NCI-H1436 (cell line): ENCODE measurements at places on chromosomes 7 and 10.

GRCh38 chr10:119412244-119413092 is 130.1 kb downstream of the RGS10 start:
- no peak for DNase-seq

- DNase-seq: no peak
Observed at GRCh38 chr7:25311346-25311745, 83.1 kb upstream of the NPVF start.

DNA sequence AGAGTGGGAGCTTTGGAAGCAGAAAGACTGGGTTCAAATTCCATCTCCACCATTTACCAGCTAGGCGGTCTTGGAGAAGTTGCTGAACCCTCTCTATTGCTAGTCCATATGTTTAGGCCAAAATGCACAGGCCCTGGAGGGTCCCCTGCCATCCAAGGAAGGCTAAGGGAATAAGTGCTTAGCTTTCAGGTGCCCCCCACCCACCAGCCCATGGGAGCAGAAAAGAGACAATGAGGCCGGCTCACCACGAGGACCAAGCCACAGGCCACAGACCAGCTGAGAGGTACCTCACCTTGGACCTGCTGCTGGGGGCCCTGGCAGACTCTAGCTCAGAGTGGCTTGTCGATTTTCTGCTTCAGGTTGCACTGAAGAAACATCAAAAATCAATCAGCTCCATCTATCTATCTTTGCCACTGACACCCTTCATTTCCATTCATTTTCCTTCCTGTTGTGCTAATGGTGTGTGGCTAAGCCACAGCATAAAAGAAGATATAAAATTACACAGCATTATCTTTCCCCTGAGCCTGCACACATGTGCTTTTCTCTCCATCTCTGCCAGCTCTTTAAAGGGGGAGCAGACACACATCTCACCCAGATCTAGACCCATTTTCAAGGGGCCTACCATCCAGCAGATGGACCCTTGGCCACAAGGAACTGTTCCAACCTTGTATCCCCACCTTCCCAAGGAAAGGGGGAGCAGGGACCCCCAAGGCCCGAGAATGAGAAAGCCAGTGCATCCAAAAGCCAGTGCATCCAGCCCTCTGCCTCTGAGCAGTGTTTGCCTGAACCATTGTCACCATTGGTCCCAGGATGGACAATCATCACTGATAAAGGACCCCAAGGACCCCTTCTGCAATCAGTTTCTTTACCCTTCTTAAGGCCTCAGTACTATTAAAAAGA is 65.4 kb downstream of the GRID1 start:
- DNase-seq: peak; percentile 26

DNA sequence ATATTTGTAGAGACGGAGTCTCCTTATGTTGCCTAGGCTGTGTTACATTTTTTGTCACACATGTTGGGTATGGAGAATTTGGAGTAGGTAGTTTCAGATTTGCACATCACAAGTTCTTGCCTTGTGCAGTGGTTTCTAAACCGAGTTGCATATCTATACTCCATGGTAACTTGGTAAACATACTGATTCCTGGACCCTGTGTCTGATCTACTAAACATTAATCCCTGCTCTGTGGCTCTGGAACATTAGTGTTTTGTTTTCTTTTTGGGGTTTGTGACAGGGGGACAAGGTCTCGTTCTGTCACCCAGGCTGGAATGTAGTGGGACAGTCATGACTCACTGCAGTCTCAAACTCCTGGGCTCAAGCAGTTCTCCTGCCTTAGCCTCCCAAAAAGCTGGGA is 24.7 kb downstream of the AUTS2 start:
- DNase-seq: no peak

DNA sequence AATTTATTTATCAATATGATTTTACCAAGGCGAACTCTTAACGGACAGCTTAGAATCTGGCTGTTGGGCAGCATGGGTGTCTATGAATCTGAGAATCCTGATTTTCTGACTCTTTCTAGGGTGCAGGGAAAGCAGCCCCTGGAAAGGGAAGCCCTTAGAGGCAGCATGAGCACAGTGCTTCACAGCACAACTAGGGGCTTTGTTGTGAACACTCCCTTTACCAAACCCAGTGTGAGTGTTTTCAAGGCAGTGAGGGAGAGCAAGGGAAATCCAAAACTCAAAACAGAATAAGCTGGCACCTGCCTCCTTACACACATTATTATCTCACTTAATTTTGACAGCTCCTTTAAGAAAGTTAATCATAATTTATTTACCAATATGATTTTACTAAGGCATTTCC is 116.3 kb upstream of the CSTF2T start:
- no peak for DNase-seq

- DNase-seq: no peak
Observed at GRCh38 chr7:13987395-13987794, 2.1 kb downstream of the ETV1 start.

GRCh38 chr10:17561111-17561510 is 56.1 kb downstream of the HACD1 start:
- no peak for DNase-seq

- no peak for DNase-seq
Observed at GRCh38 chr7:124351950-124352349, 319.1 kb upstream of the TMEM229A start.

- DNase-seq: no peak
Observed at GRCh38 chr7:13069841-13070240, 382.4 kb downstream of the ARL4A start.

- no peak for DNase-seq
Observed at GRCh38 chr10:27564880-27565279, 60.8 kb downstream of the RAB18 start.

GRCh38 chr10:48279081-48279751 is 4.7 kb upstream of the FRMPD2 start:
- no peak for DNase-seq

GRCh38 chr10:76082232-76082631 is 650.8 kb downstream of the LRMDA start:
- no peak for DNase-seq

DNA sequence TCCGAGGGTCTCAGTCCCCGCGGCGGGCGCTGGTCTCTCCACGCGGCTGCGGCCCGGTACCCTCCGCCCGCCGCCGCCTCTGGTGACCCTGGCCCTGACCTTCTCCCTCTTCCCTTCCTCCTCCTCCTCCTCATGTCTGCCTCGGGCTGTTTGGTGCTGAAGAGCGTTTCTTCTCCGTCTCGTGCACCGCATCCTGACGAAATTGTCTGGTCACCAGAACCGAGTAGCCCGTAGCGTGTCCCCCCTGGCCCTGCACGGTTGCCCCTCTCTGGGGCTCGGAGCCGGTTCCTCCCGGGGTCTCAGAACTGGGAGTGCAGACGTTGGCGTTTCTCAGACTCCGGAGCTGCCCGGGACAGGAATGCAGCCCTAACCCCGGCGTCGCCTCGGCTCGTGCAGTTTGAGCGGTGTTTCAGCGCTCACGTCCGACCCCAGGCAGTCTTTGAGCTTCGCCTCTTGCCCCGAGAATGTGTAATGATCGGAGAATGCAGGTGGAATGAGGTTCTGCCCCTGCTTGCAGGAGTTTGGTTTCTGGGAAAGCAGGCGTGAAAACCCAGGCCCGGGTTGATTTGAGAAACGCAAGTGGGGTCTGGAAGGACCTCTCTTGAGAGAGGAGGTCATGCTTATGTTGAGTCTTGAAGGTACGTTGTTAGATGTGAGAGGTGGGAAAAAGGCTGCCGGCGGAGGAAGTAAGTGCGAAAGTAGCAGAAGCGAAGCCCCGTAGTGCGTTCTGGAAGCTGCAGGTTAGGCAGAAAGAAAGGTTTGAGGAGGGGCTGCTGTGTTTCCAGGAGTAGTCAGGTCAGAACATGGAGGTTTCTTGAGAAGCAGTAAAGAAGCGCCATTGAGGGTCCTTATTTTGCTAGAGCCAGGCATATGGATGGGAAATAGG is 743 bp downstream of the RBM17 start:
- no peak for DNase-seq

DNA sequence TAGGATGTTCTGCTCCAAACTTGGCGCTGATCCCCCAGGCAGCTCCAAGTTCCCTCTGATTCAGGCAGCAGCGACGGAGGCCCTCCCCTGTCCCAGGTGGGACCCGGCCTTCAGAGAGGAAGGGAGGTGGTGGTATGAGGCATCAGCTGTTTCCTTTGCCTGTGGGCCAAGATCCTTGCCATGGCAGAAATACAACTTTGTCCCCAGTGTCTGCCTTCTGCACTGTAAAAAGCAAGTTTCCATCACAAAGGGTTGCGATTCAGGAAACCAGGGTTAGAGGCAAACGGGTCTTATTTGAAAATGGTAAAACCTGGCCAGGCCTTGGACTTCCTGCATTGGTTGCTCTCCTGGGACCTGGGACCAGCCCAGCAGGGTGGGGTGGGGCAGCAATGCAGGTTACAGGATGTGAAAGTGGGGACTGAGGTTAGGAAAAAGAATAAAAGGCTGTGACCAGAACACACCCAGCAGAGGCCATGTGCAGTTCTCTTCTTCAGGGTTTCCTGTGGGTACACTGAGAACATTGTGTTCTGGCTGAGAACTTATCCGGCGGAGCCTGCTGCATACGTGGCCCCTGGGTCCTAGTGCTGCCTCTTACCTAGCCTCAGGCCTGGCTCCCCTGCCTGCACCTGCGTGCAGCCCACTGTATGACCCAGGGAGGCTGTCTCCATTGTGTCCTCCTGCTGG is 25.1 kb upstream of the DDIT4 start:
- DNase-seq: peak; percentile 29

DNA sequence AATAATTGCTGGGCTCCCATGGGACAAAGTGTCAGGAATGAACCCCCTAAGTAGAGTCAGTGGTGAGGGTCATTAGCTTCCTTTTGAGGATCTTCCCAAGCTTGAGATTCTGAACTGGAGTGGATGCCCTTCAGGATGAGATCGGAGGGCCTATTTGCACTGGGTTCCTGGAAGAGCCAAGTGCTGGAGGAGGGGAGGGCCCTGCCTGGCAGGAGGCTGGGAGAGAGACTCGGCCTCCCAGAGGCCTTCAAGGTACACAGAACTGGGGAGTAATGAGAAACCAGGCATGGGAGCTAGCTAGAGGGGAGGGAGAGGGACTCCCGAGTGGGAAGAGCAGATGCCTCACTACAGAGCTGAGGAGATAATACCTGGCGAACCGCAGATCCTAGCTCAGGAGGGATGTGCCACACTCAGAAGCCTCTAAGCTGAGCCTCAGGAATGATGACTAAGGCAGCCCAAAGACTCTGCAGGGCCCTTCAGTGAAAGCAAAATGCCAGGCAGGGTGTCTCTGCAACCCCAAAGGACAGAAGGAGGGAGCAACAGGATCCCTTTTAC is 9.4 kb downstream of the PDAP1 start:
- no peak for DNase-seq

DNA sequence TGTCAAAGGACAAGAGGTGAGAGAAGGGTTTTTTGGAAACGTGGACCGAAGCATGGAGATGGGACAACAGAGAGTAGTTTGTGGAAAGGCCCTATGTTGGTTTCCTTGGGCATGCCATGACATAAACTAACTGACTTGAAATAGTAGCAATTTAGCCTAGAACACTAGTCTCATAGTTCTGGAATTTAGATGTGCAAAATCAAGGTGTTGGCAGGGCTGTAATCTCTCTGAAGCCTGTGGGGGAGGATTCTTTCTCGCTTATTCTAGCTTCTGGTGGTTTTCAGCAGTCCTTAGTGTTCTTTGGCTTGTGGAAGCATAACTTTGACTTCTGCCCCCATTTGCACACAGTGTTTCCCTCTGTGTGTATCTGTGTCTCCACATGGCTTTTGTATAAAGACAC is 283.4 kb downstream of the GFRA1 start:
- DNase-seq: no peak

DNA sequence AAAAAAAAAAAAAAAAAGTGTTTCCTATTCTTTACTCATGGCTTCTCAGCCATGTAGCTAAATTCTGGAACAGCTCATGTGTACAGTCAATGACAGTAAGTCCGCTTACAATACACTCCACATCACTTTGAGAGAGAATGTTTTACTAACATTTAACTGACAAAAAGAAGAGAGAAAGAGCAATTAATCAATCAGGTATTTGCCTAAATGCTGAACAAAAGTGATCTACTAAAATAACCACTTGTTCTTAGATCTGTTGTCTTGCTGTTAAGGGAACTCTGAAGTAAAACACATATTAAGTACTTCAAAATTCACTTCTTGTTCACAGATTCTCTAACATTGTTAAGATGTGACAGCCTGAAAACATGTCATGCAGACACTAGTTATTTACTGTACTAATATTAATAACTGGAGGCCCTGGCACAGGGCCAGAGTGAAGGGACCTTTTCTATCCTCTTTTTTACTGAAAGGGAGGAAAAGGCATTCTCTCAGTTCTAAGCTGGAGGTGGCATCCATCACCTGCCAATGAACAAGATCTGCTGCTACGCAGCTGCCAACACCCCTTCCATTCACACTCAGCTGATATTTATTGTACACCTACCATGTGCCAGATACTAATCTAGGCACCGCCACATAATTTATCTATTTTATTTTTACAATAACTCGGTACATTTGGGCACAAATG is 72.6 kb downstream of the AHR start:
- no peak for DNase-seq

DNA sequence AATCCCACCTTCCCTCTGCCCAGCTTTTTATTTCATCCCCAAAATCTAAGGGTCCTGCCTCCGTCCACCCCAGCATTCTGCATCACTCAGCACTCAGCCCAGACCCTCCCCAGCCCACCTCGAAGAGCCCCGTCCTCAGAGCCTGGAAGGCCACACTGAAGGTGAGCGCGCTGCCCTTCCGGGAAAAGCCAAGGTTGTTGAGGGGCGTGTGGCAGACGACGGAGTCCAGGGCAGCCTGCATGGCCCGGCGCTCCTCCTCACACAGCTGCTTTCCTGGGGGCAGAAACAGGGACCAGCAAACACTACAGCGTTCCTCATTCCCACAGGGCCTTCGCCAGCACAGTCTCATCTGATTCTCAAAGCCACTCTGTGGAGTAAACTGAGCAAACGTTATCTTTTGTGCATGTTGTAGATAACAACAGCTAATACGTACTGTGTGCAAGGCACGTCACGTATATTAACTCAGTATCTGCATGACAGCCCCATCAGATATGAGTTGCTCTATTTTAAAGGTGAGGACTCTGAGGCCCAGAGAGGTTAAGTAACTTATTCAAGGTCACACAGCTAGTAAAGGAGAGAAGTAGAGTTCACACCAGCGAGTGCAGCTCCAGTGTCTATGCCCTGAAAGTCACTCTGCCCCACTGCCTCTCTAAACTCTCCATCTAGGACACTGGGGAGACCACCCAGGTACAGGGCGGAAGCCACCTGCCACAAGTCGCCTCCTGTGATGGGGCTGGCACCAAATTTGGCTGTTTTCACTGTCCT is 2.8 kb downstream of the TRAPPC14 start:
- DNase-seq: no peak

DNA sequence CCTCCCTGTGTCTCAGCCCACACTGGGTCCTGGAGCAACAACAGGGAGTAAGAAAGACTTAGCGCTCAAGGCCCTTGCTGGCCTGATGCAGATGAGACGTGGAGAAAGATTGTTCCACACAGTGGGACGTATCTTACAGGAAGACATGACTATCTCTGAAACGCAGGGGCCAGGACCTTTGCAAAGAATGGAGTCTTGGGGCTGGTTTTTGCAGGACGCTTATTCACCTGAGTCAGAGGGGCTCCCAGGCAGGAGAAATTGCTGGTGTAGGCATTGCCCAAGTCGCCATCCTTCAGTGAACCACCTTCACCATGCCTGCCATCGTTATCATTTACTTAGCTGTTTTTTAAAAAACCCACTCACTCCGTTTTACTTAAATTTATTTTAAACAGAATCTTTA is 11.8 kb upstream of the GDF10 start:
- DNase-seq: no peak

GRCh38 chr7:35450456-35451214 is 196.7 kb upstream of the TBX20 start:
- no peak for DNase-seq
